ENCODE measurements at places on chromosomes 5 and 9. TPM values are rescaled to one million over a fixed set of nuclear protein-coding genes. Genes with fewer than 3 reads are reported as not detected.

GRCh38 chr5:310941-311434 is 10.5 kb upstream of the AHRR start:
- DNase-seq: no peak
- no peak overlapping the region for H3K4me3 ChIP-seq
- no peaks in the 10 kb centered on the region for H3K4me1 ChIP-seq
- peaks cover 29% of the 10 kb centered on the region for H3K36me3 ChIP-seq
- H3K27ac ChIP-seq: no peak overlapping the region

GRCh38 chr5:164885179-164885578 is 1379.8 kb downstream of the MAT2B start:
- no peak overlapping the region for H3K27ac ChIP-seq
- H3K27me3 ChIP-seq: no peaks in the 10 kb centered on the region
- no peaks in the 10 kb centered on the region for H3K36me3 ChIP-seq

DNA sequence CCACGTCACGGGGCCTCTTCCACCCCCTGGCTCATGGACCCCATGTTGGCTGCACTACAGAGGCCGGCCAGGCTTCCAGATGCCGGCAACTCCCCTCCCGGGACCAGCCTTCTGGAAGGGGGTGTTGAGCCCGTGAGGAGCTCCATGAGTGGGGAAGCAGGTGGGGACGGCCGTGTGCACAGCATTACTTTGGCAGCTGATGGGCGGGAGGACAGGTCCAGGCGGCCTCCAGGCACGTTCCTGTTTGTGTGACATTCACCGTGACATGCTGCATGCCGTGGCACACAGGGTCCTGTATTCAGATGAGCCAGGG is 29.1 kb upstream of the ABO start:
- H3K27ac ChIP-seq: no peak overlapping the region
- no peak overlapping the region for H3K4me3 ChIP-seq
- DNase-seq: no peak
- no peaks in the 10 kb centered on the region for H3K4me1 ChIP-seq
- H3K36me3 ChIP-seq: no peaks in the 10 kb centered on the region

DNA sequence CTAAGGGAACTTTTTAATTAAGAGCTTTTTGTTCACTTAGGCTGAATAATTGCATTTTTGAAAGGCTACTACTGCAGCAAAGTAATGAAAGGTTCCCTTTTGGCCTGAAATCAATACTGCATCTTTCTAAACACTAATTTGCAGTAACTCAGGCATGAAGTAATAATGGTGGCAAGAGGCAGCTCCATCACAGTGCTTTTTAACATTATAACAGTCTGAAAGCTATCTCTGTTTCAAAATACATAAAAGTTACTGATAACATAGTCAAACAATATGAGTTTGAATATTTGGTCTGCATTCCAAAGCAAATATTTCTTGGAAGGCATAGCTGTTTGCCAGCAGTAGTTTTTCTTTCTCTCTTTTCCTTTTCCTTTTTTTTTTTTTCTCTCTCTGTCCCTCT is 113.4 kb downstream of the FBN2 start:
- H3K27me3 ChIP-seq: no peaks in the 10 kb centered on the region
- no peak overlapping the region for H3K4me3 ChIP-seq
- no peaks in the 10 kb centered on the region for H3K36me3 ChIP-seq

The ZNG1E gene
- 24.6 TPM for total RNA-seq

DNA sequence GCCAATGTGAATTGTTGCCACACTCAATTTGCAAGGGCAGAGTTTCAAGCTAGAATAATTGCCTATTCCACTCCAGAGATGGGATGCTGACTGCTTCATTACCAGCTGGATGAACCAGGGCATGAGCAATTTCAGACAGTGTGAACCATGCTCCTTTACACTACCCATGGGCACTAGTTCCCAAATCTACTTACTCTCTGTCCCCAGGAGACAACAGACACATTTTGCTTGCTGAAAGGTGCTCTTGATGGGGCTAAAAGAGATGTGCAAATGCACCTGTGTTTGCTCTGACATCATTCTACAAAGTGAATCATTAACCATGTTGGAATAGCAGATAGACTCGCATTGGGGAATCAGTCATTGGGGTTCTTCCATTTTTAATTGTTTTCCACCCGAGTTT is 522.3 kb upstream of the NUDT12 start:
- H3K27me3 ChIP-seq: no peaks in the 10 kb centered on the region
- DNase-seq: no peak
- no peak overlapping the region for H3K4me3 ChIP-seq
- no peaks in the 10 kb centered on the region for H3K36me3 ChIP-seq

The MTAP gene
- total RNA-seq: 28.5 TPM

DNA sequence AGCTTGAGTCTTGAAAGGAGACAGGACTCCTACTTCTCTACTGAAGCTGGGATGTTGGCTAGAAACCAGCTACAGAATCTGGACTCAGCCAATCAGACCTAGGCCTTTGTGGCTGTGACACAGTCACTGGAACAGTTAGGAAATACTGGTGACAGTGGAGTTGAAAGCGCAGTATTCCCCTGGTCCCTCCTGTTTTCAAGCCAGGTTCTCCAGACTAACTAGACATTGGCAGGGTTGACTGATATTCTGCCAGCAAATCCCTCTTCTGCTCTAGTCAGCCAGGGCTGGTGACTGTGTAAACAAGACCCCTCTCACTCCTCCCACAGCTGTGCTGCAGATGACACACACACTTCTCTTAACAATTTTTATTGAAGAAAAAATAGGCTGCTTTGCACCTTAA is 8.7 kb downstream of the SHROOM1 start:
- no peak overlapping the region for H3K4me3 ChIP-seq
- peaks cover 22% of the 10 kb centered on the region for H3K27me3 ChIP-seq
- H3K36me3 ChIP-seq: no peaks in the 10 kb centered on the region
- DNase-seq: no peak
- H3K27ac ChIP-seq: no peak overlapping the region

- no peaks in the 10 kb centered on the region for H3K27me3 ChIP-seq
- no peak for DNase-seq
- H3K36me3 ChIP-seq: peaks cover 8% of the 10 kb centered on the region
- H3K4me1 ChIP-seq: no peaks in the 10 kb centered on the region
- no peak overlapping the region for H3K27ac ChIP-seq
Measured at GRCh38 chr9:35406183-35406959, 83.5 kb upstream of the RUSC2 start.

DNA sequence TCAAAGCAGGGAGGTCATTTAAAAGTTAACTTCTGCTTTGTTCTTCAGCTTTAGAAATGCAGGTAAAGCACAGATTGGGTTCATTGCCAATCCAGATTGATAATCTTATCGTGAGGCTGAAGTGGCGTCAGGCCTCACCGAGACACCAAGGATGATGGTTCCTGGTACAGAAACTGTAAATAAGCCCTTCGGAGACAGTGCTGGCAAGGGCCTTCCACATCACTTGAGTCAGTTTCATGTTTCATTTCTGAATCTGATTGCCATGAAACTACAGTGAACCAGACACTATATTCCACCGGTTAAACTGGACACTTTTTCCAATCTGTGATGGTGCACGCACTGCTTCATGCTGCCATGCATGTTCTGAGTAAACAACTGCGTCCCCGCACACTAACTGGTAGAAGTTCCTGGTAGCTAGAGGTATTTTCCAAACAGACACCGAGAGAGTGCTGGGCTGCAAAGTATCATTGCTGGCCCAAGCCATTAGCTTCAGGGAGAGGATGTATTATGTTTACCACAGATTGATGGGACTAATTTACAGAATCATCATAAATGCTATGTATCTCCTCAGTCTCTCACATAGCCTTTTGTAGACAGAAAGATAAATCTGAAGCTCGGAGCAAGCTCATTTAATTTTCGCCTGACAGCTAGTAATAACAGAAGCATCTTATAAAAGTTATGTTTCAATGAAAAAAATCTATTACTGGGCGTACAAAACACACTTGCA is 336.1 kb downstream of the GLIS3 start:
- no peak for DNase-seq
- H3K27me3 ChIP-seq: no peaks in the 10 kb centered on the region
- no peaks in the 10 kb centered on the region for H3K4me1 ChIP-seq
- no peaks in the 10 kb centered on the region for H3K36me3 ChIP-seq
- no peak overlapping the region for H3K4me3 ChIP-seq

DNA sequence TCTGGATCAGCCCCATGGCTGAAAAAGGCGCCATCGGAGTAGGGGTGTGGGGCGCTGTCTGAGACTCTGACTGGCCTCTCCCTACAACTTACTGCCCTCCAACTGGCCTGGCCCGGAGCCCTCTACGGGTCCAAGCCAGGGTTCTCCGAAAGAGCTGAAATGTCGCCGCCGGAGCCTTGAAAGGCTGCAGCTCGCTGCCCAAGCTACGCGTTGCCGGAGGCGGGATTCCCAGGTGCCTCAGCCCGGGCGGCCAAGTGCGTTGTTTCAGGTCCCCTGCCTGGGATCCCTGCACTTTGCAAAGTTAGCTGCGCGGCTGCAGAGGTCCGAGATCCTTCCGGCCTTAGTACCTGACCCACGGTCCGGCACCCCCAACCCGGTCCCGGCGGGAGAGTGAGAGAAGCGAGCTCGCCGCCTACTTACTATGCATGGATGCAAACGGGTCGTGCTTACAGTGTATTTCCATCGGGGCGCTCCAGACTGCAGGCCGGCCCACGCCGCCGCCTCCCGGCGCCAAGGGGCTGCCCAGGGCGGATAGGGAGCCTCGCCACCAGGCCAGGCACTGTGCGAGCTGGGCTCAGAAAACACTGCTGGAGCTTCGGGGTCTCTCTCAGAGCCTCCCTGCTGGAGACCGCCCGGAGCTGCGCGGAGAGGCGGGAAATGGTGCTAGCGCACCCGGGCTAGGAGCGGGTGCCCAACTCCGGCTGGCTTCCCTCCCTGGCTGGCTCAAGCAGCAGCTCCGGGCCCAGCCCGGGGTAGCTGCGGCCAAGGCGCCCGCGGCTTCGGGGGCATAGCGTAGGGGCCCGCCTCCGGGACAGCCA is 7.7 kb downstream of the PAX5 start:
- no peak for DNase-seq
- no peak overlapping the region for H3K27ac ChIP-seq
- H3K4me3 ChIP-seq: no peak overlapping the region
- H3K4me1 ChIP-seq: peaks cover 49% of the 10 kb centered on the region
- H3K36me3 ChIP-seq: no peaks in the 10 kb centered on the region

DNA sequence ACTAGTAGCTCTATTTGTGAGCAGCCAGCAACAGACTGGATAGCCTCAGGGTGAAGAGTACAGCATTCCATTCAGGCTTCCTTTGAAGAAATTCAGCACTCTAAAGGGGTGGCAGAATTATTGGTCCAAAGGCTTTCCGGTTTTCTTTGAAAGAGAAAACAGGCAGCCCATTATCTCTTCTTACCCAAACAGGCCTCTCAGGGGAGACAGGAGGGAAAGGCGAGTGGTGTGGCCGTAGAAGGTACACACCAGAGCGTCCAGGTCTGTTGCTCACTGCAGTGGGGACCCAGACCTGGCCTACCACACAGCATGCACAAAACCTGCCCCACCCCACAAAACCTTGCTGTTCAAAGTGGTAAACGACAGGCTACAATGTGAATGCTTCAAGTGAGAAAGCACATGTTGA is 83.3 kb downstream of the ZNF608 start:
- H3K4me1 ChIP-seq: no peaks in the 10 kb centered on the region
- H3K4me3 ChIP-seq: no peak overlapping the region
- H3K36me3 ChIP-seq: no peaks in the 10 kb centered on the region
- H3K27ac ChIP-seq: peak overlapping the region; percentile 71

The GNG10 gene
- 65.9 TPM for total RNA-seq

- H3K4me3 ChIP-seq: no peak overlapping the region
- H3K36me3 ChIP-seq: no peaks in the 10 kb centered on the region
- no peak overlapping the region for H3K27ac ChIP-seq
- H3K27me3 ChIP-seq: no peaks in the 10 kb centered on the region
- no peak for DNase-seq
Measured at GRCh38 chr5:73921741-73922140, 295.7 kb downstream of the ARHGEF28 start.

GRCh38 chr5:133842846-133843611 is 125.4 kb downstream of the C5orf15 start:
- H3K4me1 ChIP-seq: no peaks in the 10 kb centered on the region
- DNase-seq: no peak
- H3K27ac ChIP-seq: no peak overlapping the region
- no peak overlapping the region for H3K4me3 ChIP-seq

DNA sequence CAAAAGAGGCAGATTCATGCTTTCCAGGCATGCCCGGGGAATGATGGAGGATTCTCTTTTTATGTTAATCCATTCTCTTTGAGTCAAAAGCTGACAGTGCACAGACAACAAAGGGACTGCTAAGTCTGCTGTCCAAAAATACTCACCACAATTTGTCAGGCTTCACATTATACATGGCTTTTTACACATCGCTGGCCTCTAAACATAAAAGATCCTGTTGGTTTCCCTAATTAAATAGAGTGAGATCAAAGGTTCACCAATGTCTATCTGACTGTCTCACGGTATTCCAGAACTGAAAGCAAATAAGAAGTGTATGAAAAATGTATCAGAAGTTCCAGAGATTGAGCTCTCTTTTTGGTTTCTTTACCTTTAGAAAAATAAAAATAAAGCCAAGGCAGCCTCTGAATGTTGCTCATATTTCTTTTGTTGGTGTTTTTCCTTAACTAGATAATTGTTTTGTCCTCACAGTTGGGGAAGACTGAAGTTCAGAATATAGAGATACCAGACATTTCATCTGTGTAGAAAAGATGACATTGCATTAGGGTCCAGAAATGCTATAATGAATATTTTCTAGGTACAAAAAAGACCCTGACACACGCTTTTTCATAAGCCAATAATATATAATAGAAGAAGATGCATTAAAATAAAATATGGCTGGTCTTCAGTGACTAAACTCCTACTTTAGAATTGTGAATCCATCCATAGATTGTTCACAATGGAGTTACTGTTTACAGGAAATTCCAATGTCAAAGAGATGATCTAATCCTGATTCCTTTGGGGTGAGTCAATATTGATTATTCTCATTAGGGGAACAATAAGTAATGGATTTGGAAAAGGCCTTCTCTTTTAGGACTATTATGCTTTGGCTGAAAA is 688.2 kb upstream of the CDH6 start:
- no peak for DNase-seq
- no peaks in the 10 kb centered on the region for H3K4me1 ChIP-seq
- no peak overlapping the region for H3K27ac ChIP-seq

DNA sequence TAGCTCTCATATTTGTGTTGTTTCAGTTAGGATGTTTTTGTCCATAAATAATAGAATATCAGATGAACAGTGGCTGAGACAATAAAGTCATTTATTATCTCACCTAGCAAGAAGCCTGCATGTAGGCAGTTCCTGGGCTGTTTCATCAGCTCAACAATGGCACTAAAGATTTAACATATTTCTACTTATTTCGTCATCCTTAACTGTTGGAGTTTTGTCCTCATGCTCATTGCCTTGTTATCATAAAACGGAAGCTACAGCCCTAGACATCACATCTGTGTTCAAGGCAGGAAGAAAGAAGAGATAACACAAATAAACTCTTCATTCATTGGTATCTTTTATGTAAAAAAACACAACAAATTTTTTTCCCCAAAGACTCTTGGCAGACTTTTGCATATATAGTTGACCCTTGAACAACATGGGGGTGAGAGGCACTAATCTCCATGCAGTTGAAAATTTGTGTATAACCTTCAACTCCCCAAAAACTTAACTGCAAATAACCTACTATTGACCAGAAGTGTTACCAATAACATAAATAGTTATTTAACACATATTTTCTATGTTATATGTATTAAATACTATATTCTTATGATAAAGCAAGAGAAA is 277.2 kb upstream of the ADRA1B start:
- no peaks in the 10 kb centered on the region for H3K4me1 ChIP-seq
- no peak overlapping the region for H3K27ac ChIP-seq
- DNase-seq: no peak

GRCh38 chr9:124454296-124454695 is 4.0 kb downstream of the ADGRD2 start:
- no peaks in the 10 kb centered on the region for H3K36me3 ChIP-seq
- DNase-seq: no peak
- H3K4me1 ChIP-seq: peaks cover 8% of the 10 kb centered on the region
- H3K27me3 ChIP-seq: peaks cover 56% of the 10 kb centered on the region
- H3K4me3 ChIP-seq: no peak overlapping the region

GRCh38 chr5:169945831-169946261 is 34.4 kb downstream of the INSYN2B start:
- DNase-seq: peak; percentile 66
- no peak overlapping the region for H3K27ac ChIP-seq
- H3K27me3 ChIP-seq: no peaks in the 10 kb centered on the region
- no peak overlapping the region for H3K4me3 ChIP-seq
